NCI-H1930 (cell line): ENCODE measurements at places on chromosomes 16 and 17.

GRCh38 chr16:74775255-74775654, 635 bp upstream of the FA2H start:
- no peak for DNase-seq

- DNase-seq, result no peak
Observed at GRCh38 chr16:27304881-27305745, 8.7 kb upstream of the IL4R start.

DNA sequence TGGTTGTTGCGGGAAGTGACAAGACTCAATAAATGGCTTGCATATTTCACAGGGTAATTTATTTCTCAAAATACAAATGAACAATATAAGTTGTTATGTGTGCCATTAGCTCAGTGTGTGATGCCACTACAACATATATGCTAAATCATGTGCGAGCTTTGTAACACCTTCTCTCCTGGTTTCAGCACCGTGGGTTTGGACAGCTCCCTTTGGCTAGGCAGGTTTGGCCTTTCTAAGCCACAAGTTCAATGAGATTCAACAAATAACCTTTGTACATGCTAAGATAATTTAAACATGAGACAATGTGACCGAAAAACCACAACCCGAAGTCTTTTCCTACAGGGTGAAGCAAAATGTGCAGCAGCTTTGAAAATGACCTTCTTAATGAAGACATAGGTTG, 563.9 kb downstream of the TMEM114 start:
- DNase-seq, result no peak

DNA sequence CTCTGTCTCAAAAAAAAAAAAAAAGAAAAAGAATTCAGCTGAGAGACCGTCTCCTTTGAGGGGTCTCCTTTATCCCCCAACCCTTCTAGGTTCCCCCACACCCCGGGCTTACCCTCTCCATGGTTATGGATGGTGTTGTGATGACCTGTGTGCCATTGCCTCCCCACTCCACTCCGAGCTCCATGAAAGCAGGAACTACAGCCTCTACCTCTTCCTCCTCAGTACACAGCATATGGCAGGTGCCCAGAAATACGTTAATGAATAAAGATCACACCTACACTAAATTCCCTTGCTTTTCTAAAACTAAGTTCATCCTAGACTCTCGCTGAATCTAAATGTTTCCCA, 17.2 kb downstream of the COPRS start:
- no peak for DNase-seq

DNA sequence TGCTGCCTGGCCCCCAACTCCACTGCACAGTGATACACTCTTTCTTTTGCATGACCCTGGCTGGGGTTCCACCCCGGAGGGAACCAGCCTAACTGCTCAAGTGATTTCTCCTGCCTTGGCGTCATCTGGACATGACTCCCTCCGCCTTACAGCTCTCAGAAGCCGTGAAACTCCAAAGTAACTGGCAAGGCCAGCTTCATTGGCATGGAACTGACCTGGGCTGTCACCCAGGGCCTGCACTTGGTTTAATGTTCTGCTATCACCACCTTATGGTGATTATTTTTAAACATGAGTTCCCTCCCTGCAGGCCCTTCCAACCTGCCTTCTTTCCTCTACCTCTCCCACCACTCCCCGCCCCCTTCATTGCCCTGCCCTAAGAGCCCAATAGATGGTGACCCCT, 139.7 kb upstream of the CDH5 start:
- DNase-seq, result no peak
